AG09309 (cell line): ENCODE measurements at places on chromosomes 13 and 19.
A peak's percentile ranks its signal among the peaks of the same experiment; 100 is the strongest.

GRCh38 chr19:934197-934840, 8.5 kb downstream of the ARID3A start:
- no peak for DNase-seq

GRCh38 chr13:97977982-97978381, 24.5 kb downstream of the IPO5 start:
- DNase-seq = no peak

DNA sequence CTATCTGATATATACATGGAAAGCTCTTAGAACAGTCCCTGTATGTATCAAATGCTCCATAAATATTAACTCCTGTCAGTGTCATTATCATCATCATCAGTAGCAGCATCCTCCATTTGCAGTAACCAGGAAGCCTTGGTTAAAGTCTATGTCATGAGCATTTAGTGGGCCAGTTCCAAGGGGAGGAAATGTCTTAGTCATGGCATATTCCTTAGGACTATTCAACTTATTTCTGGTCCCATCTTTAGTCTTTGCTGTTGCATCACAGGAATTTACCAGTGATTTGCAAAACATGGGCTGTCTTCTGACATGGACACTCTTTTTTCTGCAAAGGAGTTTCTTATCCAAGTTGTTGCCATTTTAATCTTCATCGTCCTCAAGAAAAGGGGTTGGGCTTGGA, 98.4 kb downstream of the WDFY2 start:
- no peak for DNase-seq

DNA sequence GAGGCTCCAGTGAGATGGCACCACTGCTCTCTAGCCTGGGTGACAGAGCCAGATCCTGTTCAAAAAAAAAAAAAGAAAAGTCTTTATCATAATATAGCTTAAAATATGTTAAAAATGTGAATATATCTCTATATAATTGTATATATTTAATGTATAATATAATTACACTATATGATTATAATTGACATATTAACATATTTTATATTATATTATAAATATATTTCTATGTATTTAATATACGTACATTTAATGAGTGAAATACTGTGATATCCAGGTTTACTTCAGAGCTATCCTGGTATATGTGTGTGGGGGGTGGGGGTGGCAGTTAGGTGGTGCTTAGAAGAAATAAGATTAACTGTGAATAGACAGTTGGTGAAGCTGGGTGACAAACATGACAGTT, 35.6 kb upstream of the SPRY2 start:
- DNase-seq = no peak

- DNase-seq = no peak
Measured at GRCh38 chr13:50448535-50448998, 394.9 kb downstream of the DLEU7 start.

- DNase-seq = no peak
Measured at GRCh38 chr13:29957320-29957719, 106.9 kb upstream of the UBL3 start.

- DNase-seq = no peak
Measured at GRCh38 chr13:75364131-75364713, 117.7 kb downstream of the TBC1D4 start.

DNA sequence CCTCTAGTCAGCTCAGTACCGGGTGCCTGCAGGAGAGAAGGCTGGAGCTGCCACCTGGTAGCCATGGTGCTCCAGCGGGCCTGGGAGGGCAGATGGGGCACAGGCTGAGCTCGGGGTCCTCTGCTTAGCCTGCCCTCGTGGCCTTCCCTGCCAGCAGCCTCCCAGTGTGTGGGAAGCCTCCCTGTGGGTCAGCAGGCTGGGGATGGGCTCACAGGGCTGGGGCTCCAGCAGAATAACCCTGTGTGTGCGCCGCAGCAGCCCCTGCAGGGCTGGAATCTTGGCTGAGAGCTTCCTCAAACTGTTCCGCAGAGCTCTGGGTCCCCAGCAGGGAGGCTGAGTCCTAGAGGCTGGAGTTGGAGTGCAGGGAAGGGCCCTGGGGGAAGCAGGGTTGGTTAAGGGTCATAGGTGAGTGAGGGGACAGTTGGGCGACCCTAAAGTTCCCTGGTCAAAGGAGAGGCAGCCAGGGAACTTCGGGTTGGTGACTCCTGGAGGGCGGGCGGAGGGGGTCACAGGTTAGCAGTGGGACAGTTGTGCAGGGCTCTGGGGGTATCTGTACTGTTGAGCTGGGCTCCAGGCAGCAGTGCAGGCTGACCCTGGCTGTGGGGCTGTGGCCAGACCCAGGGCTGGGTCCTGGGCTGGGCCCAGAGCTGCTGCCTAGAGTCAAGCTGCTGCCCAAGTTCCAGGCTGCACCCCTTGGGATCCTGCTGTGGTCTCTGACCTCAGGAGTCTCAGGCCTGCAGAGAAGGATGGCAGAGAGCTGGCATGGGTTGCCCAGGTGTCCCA, 14.0 kb downstream of the ARHGAP33 start:
- no peak for DNase-seq

- no peak for DNase-seq
Measured at GRCh38 chr13:84405286-84405685, 523.0 kb upstream of the SLITRK1 start.

DNA sequence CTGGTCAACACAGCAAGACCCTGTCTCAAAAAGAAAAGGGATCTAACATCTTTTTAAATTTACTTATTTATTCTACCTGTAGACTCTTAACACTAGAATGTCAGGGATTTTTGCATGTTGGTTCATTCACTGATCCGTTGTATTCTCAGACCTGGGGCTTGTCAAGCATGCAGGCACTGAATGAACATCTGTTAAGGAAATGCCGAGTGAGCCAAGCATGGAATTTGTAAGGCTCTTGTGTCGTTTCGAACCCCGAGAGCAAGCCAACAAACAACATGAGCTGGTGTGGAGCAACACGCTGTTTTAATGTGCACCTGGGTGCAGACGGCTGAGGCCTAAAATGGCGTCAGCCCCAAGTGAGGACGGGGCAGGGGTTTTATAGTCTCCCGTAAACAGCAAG, 10.0 kb upstream of the OR1M1 start:
- DNase-seq = no peak

- DNase-seq = peak; percentile 86
Measured at GRCh38 chr13:19845758-19846157, 17.7 kb downstream of the ZMYM5 start.

- DNase-seq = no peak
Measured at GRCh38 chr13:111554539-111555267, 234.3 kb downstream of the TEX29 start.

DNA sequence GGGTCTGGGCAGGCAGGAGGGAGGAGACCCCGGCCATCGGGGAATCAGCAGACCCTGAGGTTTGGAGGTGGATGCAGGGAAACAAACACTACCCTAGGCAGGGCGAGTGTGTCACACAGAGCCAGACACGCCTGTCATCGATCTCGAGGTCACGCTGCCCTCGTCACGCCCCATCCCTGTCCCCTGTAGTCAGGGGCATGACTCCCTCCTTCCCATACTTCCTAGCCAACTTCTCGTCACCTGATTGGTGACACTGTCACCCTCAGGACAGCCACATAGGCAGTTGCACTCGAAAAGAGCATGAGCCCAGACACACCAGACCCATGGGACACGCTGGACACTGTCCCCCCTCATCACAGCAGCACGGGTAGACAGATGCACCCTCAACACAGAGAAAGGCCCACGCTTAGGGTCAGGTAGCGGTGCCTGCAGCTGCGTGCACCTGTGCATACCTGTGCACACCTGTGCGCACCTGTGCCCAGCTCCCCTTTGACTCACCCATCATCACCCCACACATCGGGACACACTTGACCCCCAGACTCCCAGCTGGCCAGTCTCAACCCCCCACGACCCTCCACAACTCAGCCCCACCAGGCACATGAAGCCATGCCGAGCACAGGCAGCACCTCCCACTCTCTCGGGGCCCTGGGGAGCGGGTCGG, 11.9 kb downstream of the CILP2 start:
- no peak for DNase-seq

GRCh38 chr19:4449022-4449638, 8.5 kb downstream of the UBXN6 start:
- DNase-seq = no peak

GRCh38 chr19:1566392-1567115, 1.6 kb downstream of the MEX3D start:
- DNase-seq = peak; percentile 44

DNA sequence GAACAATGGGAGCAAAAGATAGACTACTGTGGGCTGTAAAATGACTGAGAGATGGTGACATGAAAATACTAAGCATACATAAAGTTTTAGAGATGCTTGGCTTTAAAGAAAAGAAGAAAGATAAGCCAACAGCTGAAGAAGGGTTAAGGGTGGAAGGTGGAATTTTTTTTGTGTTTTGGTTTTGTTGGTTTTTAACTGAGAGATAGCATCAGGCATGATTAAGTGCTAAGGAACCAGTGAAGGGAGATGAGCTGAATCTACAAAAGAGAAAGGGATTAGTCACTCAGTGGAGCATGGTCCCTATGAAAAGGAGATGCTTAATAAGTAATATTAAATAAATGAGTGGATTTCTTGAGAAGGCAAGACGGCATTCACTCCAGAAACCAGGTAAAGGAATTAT, 12.5 kb upstream of the TBC1D4 start:
- DNase-seq = no peak

GRCh38 chr19:46976845-46977320, 42.8 kb upstream of the NPAS1 start:
- peak; percentile 52 for DNase-seq

DNA sequence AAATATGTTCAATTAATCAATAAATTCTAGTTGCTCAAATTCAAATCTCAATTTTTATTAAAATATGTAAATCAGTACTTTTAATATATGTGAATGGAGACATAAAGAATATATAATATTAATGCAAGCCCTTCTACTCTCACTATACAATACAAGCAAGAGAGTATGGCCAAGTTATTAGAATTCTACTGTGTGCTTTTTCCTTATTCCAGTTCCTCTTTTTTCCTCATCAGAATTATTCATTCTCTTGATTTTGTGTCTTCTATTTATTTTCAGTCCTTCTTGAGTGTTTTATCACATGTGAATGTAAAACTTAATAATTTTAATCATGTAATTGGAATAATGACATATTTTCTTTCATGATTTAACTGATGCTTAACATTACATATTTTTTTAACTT, 276.8 kb downstream of the PCDH20 start:
- DNase-seq = no peak

- DNase-seq = no peak
Measured at GRCh38 chr19:10338940-10339339, 484 bp downstream of the ICAM3 start.

DNA sequence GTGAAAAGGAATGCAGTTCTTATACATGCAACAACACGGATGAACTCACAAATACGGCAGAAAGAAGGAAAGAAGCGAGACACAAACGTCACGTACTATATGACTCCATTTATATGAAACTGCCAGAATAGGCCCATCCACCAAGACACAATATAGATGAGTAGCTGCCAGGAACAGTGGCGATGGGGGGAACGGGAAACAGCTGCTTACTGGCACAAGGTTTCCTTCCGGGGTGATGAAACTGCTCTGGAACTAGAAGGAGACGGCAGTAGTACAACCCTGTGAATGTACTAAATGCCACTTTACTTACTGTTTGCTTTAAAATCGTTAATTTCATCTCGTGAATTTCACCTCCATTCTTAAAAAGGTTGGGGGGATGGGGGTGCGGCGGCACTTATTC, 28.9 kb downstream of the MLLT1 start:
- no peak for DNase-seq

GRCh38 chr13:64723724-64724123, 2506.4 kb downstream of the PCDH9 start:
- peak; percentile 63 for DNase-seq

DNA sequence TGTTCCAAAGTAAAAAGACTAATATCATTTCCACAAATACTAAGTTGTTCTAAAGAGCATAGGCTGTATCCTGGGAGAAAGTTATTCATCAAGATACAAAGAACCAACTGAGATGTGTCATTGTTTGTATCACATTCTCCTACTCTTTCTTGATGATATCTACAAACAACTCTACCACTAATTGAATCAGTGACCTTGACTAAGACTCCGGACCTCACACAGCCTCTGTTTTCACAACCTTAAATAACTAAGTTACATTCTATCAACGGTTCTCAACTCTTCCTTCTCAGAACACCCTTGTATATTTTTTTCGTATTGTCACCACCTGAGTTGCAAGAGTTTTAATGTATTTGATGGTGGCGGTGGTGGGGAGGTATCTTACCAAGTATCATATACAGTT, 12.6 kb downstream of the IRS2 start:
- no peak for DNase-seq

DNA sequence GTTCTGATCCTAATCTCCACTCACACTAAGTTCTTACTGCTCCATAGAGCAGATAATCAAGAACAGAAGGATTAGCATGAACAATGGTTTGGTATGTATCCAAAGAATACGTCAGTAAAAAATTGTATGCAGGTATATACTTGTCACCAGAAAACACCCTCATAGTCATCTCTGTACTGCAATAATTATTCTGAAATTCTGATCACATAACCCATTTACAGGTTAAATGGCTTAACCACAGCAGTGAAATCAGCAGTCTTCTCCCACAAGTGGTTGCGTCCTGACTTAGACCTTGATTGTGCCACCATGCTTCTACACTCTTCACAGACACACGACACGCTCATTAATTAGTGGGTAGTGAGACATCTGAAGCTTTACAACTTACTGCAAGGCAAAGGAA, 50.9 kb downstream of the LNX2 start:
- no peak for DNase-seq

GRCh38 chr13:44351505-44351854, 22.1 kb upstream of the SERP2 start:
- no peak for DNase-seq

- no peak for DNase-seq
Measured at GRCh38 chr19:39768334-39768733, 10.3 kb upstream of the LEUTX start.

GRCh38 chr19:15337202-15337601, 4.9 kb upstream of the BRD4 start:
- DNase-seq = peak; percentile 40

DNA sequence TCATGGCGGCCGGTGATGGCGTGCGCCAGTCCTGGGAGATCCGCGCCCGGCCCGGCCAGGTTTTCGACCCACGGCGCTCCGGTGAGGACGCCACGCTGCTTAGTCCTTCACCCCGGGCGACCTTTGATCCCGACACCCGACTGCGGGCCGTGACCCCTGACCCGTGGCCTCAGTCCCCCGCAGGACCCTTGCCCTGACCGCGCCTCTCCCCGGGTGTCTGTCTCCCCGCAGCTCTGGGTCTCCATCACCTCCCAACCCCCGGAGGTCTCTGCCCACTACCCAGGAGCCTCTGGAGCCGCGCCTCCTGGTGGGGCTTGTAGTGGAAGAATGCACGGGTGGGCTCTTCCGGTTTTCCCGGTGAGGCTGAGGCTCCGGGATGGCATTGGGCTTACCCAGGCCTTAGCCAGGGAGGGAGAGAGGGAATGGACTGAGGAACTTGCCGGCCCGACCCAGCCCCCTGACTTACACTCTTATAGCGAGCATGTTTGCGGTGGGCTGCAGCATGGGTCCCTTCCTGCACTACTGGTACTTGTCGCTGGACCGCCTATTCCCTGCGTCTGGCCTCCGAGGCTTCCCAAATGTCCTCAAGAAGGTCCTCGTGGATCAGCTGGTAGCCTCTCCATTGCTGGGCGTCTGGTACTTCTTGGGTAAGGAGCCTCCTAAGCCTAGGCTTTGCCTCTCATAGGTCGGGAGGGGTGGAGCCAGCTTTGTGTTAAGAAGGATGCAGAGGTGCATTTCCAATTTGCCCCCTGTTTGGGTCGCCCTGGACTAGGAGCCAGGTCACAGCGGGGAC, 566 bp downstream of the MPV17L2 start:
- DNase-seq = no peak
